ENCODE measurements at places on chromosomes 3 and 15.

GRCh38 chr3:183924956-183925355, 40.3 kb upstream of the PARL start:
- no peak for DNase-seq

DNA sequence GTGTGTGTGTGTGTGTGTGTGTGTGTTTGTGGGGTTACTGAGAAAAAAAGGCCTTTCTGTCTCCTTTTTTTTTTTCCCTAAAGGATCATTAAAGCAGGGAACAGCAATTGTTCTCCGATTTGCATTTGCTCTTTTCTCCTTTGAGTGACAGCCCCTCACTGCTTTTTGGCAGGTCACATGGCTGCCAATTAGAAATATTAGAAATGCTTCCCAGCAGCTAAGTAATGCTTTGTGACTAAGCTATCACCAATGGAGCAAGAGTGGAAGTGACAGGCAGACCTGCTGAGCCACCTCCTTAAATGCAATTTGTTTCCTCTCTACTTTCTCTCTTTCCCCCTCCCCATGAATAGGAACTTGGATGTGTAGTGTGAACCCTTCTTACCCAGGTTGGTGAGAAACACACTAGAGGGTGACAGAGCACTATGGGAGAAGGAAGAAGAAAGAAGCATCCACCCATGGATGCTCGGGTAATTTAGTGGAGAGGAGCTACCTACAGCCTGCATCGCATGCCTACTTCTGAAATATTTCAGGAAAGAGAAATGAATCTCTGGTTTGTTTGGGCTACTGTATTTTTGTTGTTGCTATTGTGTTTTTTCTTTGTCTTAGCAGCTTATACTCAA, 165.2 kb upstream of the PDZRN3 start:
- no peak for DNase-seq

GRCh38 chr15:39845582-39845981, 62.9 kb upstream of the FSIP1 start:
- no peak for DNase-seq

DNA sequence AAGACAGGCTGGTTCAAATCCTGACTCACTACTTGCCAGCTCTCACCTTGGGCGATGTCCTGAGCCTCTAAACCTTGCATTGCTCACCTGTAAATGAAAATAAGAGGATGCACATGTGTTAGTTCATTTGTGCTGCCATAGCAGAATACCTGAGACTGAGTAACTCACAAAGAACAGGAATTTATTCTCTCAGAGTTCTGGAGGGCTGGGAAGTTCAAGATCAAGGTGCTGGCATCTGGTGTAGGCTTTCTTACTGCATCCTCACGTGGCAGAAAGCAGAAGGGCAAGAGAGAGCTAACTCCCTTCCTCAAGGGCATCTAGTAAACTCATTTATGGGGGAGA, 222.7 kb downstream of the MTHFS start:
- no peak for DNase-seq

DNA sequence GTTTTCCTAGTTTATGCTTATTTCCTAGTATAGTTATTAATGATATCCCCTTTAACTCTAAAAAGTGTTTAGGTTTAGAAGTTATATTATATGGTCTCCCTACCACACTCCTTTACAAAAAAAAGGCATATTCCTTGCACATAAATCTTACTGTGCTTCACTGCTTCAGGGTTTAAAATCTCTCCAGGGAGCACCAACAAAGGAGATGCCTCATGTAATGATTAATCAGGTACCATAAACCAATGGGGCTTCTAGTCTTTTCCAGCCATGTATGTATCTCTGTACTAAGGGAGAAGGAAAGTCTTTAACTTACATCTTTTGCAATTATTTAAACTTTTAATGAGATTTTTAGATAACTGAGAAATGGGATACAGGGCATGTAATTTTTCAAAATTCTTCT, 91.5 kb upstream of the RBMS3 start:
- DNase-seq, result no peak

DNA sequence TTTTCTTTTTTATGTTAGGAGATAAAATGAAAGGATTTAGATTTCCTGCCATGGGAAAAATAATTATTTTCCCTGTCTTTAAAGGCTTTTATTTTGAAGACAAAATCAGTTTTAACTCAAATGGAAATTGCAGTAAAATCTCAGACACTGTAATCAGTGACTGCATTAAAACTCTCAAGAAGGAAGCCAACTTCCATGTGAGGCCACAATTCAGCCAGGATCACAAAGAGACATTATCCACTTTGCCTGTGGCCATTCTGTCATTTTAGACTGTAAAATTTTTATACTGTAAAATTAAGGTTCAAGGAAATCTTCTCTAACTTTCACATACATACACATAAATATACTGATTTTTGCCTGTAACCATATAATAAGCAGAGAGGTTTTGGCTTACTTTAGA, 304.0 kb downstream of the TIGIT start:
- DNase-seq, result no peak

DNA sequence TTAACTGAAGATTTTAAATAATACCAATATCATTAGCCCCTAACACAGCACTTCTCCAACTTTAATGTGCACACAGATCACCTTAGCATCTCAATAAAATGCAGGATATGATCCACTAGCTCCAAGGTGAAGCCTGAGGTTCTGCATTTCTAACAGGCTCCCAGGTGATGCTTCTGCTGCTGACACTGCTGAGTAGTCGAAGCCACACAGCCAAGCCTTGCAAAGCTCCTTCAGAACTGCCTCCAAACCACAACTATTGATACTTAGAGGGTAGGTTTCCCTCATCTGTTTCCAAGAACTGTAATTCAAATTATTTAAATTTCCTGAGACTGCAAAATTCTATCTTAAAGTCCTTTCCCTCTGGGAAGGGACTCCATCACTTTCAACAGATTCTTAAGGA, 3.9 kb downstream of the RIOX2 start:
- DNase-seq, result no peak

GRCh38 chr3:66439666-66440344, 61.0 kb downstream of the LRIG1 start:
- no peak for DNase-seq

- DNase-seq, result peak; percentile 73
These were observed 228.7 kb downstream of the SLCO3A1 start for GRCh38 chr15:92082006-92082843.

GRCh38 chr15:87219650-87220615, 1036.6 kb downstream of the NTRK3 start:
- DNase-seq, result no peak

DNA sequence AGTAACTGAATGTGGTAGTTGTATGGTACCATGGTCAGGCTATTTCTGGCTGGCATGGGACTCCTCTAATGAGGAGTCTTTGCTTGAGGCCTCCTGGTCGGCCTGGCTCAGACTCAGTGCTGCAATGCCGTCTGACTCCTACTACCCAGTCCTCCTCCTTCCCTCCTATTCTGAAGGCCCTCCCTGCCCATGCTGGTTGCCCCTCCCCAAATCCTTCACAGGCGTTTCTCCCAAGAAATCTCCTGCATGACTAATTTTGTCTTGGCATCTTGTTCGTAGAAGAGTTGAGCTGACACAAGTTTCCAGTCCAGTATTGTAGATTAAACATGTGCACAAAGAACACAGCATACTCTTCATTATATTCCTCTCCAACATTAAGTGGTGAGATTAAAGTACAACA, 115.5 kb downstream of the NFKBIZ start:
- no peak for DNase-seq
